Activated naive CD8-positive, alpha-beta T cell treated with anti-CD3 and anti-CD28 coated beads, Interleukin-2, amount 50 U/mL, for 16 hours (primary cell): ENCODE measurements at places on chromosomes 6 and 20.
A peak's percentile ranks its signal among the peaks of the same experiment; 100 is the strongest.

GRCh38 chr20:23166563-23166962, 80.4 kb upstream of the CD93 start:
- no peak for DNase-seq

GRCh38 chr6:75719133-75719532, 29.9 kb upstream of the MYO6 start:
- DNase-seq: no peak

GRCh38 chr20:59820204-59821041, 113.0 kb downstream of the SYCP2 start:
- no peak for DNase-seq

DNA sequence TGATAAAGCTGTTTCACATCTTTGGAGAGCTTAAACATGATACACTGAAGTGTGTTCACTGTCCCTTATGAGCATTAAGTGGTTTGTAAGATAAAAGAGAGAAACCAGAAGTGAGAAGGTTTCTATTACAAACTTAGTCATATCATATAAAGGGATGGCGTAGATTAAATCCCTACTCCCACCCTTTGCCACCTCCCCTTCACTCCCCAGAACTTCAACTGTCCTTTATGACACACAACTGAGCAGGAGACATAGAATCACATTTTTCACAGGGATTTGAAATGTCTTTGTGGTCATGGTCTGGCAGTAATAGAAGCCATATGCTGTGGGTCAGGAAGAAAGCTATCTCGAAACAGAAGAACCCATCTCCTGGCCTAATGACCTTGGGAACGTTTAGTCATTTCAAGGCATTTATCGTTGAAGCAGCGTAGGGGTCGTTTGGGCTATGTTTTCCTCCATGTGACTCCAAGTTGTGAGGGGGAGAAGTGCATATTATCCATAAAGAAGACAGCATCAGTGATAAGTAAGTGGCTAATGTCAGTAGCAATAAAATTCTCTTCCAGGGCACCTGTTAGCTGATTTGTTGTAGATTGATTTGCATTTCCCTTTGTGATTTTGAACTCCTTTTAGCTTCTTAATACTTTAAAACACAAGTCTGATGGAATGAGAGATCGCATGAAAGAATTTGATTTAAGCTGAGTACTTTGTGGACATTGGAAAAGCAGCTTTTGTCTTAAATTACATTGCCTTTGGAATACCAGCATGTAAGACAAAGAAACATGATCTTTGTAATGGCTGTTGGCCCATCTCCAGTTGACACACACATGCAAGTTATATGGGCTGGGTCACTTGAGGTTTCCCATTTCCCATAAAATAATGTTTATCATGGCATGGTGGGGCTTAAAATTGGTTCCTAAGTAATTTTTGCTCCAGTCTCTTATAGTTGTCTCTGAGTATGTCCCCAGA, 501.5 kb upstream of the FLRT3 start:
- no peak for DNase-seq

DNA sequence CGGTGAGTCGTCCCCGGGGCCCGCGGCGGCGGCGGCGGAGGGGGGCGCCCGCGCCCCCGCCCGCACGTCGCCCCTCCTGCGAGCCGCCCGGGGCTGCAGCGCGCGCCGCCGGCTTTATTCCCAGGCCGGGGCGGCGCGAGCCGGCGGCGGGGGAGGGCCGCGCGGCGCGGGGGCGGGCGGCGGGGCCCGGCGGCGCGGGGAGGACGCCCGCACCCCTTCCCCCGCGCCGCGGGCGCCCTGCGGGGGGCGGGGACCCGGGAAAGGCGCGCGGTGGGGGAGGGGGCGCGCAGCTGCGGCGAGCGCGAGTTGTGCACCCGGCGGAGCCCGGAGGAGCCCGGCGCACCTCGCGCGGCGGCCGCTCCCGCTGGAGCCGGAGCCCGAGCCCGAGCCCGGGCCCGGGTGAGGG, 646 bp downstream of the HMGA1 start:
- DNase-seq: no peak

DNA sequence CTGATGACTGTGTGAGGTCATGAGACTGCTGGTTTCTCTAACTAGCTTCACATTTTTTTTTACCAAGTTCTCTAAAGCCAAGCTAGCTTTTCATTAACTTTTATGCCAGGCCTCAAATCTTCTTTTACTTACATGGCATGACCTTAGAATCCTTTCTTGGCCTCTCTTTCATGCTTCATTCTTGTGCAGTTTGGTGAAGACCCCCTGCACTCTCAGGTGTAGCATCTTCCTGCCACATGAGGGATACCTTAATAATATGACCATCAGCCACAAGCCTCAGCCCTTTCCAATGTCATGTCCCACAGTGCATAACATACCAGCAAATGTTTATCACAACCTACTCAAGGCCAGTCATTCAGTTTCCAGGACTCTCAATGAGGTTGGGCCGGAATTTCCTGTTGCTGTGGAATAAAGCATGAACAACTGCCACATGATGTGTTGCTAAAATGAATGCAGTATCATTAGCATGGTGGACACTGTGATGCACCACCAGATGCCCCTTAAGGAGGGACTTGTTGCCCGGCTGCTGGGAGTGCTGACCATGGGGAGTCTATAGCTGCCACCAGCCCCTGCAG, 72.2 kb downstream of the RIN2 start:
- no peak for DNase-seq

- DNase-seq: no peak
Observed at GRCh38 chr6:88165087-88165843, 882 bp downstream of the CNR1 start.

DNA sequence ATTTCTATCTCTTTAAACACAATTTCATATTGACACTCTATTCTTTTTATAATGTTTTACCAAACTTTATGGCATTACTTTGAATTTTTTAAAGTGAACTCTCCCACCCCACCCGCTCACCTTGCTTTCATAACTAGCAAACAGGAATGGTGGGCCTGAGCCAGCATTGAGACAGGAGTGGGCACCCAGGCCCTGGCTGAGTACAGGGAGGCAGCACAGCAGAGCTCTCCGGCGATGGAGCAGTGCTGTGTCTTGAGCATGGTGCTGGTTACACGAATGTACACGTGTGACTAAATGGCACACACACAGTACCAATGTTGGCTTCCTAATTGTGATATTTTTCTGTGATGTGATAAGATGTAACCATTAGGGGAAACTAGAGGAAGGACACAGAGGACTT, 4.5 kb downstream of the CST11 start:
- no peak for DNase-seq

- no peak for DNase-seq
Observed at GRCh38 chr6:82906951-82907350, 158.7 kb downstream of the UBE3D start.

DNA sequence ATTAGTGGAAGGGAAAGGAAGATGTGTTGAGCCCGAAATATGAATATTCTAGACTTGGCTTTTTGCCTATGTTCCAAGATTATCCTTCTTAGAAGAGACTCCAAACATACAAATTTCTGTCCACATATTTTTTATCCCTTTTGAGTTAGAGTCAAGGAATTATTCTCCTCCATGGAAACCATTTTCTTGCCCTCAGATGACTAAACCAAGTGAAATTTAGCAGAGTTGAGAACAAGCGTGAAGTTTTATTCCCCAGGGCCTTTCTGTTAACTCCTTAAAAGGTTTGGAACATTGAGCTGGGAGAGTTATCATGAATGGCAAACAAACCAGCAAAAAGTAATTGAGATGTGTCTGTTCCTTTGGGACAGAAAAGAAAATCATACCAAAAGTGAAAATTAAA, 286.1 kb upstream of the PLCB4 start:
- no peak for DNase-seq

DNA sequence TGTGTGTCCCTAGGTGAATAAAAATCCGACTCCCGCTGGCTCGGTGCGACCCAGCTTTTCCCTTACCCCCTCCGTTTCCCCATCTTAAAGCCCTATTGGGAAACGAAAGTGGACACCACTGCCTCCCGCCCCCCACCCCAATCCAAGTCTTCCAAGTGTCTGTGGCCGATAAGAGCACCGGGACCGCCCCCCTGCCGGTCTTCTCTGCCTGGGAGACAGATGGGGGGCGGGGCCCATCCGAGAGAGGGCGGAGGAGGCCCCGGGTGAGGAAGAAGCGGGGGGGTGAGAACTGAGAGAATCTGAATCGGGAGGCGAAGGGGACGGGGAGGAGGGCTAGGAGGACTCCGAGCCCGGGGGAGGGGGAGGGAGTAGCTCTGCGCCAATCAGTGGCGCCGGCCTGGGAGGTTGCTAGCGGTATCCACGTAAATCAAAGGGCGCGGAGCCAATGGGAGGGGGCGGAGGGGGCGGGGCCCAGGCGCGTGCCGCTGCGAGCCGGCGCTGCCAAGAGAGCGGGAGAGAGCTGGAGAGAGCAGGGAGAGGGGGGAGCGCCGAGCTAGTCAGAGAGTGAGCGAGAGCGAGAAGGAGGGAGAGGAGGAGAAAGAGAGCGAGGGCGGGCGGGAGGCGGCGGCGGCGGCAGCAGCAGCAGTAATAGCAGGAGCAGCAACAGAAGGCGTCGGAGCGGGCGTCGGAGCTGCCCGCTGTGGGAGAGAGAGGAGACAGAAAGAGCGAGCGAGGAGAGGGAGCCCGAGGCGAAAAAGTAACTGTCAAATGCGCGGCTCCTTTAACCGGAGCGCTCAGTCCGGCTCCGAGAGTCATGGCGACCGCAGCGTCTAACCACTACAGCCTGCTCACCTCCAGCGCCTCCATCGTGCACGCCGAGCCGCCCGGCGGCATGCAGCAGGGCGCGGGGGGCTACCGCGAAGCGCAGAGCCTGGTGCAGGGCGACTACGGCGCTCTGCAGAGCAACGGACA, at the start of gene POU3F2:
TSS of gene POU3F2 (plus strand) at position 515 of the 972 bp plus-strand sequence. CDS start at position 815, 300 bp downstream.
- peak; percentile 21 for DNase-seq

GRCh38 chr20:60581606-60582115, 623.4 kb downstream of the CDH26 start:
- DNase-seq: no peak

- DNase-seq: no peak
Observed at GRCh38 chr6:31713991-31714684, 1.0 kb upstream of the LY6G6D start.

- DNase-seq: no peak
Observed at GRCh38 chr6:34115403-34115795, 30.5 kb downstream of the GRM4 start.

DNA sequence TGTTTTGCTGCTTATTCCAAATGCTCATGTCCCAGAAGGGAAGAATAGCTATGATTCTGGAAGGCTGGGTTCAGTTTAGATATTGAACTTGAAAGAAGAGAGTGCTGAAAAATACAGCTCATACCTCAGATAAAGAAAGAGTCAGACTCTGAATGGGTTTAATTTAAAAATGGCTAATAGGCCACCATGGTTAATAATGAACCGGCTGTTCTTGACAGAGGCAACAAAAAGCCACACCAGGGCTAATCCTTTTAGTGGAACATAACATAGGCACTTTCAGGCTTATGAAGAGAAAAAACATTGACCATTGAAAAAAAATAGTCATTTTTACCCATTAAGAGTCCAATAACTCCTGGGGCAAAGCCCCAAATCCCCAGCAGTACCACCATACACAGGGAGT, 59.4 kb downstream of the TNFRSF21 start:
- DNase-seq: no peak

GRCh38 chr6:155143578-155144106, 120.2 kb upstream of the CLDN20 start:
- no peak for DNase-seq

GRCh38 chr6:136180704-136181511, 69.2 kb downstream of the MTFR2 start:
- no peak for DNase-seq
